ENCODE measurements at places on chromosomes 12 and 14.
A peak's percentile ranks its signal among the peaks of the same experiment; 100 is the strongest.

DNA sequence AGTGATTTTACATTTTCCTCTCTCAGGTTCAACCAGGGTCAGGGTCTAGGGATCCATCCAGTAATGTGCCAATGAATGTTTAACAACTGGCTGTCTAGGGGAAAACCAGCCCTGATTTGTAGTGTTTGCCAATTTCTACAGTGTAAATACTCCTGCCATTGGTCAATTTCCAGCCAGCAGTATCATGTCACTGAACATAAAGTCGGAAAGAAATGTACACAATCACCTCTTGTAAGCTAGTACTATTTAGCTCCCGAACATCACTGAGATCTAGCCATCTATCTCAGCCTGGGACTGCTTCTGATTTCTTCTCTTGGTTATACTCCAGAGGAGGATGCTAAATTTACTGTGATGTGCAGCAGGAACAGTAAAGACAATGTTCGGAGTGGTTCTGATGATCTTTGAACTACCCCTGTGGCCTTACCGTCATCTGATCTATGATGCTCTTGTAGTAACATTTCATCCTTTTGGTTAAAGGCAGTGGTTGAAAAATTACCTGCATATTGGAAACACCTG is 36.7 kb upstream of the EGLN3 start:
- no peak for DNase-seq

GRCh38 chr14:61406675-61407074 is 85.3 kb downstream of the PRKCH start:
- DNase-seq, result no peak

GRCh38 chr12:120076651-120077050 is 39.9 kb downstream of the RAB35 start:
- no peak for DNase-seq

DNA sequence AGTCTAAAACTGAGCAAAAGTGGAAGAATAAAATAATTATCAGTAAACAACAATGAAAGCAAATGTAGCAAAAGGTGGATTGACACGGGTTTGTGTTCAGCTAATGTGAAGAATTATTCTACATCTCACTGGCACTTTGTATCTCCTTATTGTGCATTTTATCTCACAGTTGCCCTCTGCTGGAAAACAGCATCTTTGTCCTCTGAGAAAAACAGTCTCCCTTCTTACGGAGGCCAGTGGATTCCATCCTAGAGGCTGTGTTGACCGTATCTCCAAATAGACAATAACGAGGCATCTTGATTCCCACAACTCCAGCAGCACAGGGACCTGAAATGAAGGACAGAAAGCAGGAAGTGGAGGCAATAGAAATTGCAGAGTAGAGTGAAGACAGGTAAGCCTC is 51.3 kb upstream of the PLBD1 start:
- DNase-seq, result peak; percentile 2

All from hippocampal formation (tissue), 2 donors.